Activated T-helper 1 cell treated with Interleukin-2 at 50 U/mL for 16 hours (primary cell): ENCODE measurements at places on chromosomes 2 and 18.

GRCh38 chr2:41892476-41892875 lies 155.3 kb upstream of the PKDCC start:
- no peak for DNase-seq

- DNase-seq: no peak
Observed at GRCh38 chr2:1482253-1482675, 69.0 kb downstream of the TPO start.

GRCh38 chr18:60893355-60894097 lies 439.7 kb upstream of the CDH20 start:
- no peak for DNase-seq

GRCh38 chr2:239566162-239566994 lies 165.6 kb upstream of the HDAC4 start:
- no peak for DNase-seq

GRCh38 chr2:203578759-203579643 lies 43.9 kb upstream of the RAPH1 start:
- DNase-seq: no peak

DNA sequence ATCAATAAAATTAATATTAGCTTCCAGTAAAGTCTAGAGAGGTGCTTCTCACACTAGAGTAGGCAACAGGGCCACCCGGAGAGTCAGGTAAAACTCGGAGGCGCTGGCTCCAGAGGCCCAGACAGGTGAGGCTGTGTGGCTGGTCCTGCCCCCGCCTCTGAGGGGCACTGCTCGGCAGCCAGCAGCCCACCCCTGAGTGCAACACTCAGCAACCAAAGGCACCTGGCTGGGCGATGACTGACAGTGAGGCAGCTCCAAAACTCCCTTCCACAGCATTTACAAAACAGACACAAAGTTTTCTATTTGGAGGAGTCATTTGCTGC lies 138.8 kb upstream of the ID2 start:
- DNase-seq: no peak

DNA sequence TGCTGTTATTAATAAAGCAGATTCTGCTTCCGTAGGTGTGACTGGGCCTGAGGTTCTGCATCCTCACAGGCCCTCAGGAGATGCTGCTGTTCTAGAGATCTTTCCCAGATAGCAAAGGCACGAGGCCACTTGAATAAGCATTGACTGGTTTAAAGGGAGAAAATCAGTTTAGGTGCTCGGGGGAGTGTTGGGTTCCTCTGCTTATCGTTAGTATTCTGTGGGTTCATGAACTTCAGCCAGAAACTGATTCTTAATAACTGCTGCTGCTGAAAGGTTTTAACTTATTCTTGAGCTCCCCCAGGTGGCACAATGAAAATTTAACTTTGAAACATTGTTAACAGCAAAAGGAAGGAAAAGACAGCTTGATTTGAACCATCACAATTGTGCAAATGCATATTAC lies 56.9 kb downstream of the ITGA6 start:
- no peak for DNase-seq

- no peak for DNase-seq
Observed at GRCh38 chr2:138237667-138238384, 263.7 kb upstream of the SPOPL start.

DNA sequence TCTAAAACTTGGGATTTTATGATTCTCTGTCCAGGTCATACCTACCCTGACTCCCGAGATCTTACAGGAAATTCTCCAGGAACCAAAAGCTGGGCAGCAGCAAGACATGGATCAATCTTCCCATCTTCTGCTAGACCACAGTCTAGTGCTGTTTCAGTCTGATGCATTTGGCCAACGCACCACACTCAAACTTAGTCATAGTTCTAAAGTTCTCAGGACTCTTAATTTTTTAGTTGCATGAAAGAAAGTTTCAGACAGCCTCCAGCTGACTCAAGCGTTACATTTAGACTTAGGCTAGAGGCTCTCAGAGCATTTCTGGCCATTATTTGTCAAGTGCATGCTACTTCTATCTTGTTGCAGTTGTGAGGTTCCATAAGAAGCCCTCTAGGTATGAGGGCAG lies 230.1 kb upstream of the CCDC150 start:
- DNase-seq: no peak

DNA sequence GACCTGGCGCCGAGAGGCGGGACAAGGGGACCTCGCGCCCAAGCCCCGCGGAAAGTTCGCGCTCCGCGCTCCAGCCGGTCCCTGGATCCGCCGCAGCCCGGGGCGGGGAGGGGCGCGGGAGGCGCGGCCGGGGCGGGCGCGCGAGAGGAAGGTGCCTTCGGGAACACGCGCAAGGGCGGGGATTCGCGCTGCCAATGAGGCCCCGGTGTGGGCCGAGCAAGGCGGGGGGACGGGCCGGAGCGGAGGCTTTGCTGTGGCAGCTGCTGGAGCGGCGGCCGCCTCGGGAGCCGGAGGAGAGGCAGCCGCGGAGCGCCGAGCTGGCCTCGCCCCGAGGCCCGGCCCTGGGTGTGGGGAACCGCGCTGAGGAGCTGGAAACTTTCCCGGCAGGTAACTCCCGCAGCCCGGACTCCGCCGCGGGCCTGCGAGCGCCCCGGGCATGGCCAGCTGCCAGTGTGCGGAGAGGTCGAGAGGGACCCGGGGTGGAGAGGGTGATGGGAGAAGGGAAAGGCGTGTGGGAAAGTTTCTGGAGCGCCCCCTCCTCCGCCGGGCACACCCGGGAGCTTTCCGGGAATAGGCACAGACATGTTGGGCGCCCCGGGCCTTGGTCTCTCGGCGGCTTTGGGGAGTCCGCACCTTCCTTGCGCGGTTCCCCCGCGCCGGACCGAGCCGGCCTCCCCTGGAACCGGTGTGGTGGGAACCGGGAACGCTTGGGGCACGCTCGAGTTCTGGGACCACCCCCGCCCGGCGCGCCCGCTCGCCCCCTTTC lies at the start of gene TANC1:
TSS of gene TANC1 (plus strand) at position 245 of the 766 bp plus-strand sequence. CDS start 97,271 bp downstream, outside the sequence.
- DNase-seq: no peak

GRCh38 chr2:61018318-61018755 lies 282 bp upstream of the PUS10 start:
- no peak for DNase-seq

- DNase-seq: no peak
Observed at GRCh38 chr2:28311660-28312249, 80.9 kb upstream of the FOSL2 start.

DNA sequence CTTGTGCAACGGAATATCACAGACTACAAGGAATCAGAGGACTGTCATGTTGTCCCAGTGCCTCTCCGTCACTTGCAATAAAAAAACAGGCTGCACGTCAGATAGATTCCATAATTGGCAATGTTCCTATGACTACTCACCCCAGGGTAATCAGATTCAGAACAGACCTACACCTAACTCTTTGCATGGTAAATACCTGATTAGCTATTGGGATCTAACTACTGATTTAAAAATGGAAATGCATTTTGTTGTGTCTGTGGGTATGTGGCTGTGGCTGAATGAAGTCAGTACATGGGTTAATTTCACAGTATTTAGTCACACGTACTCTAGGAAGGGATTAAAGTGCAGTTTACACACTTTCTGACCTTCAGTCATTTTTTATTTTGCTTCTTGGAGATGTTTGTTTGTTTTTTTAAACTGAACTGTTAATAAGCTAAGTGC lies 91.7 kb downstream of the SCN3A start:
- no peak for DNase-seq

DNA sequence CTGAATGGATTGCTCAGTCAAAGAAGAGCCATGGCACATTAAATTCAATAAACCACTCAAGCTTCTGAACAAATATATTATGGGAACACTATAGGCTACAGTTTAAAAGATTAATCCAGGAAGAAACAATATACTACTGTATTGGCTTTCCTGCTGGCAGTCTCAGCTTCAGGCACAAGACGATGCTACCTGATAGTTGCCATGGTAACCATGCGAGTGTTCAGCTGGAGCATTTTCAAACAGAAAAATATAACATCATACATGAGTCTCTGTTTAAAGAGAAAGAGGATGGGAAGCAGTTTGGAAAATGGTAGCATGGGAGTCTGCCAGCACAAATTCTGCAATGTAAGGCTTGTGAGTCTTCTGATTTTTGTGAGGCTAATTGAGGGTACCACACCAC lies 65.9 kb upstream of the CPO start:
- DNase-seq: no peak

- no peak for DNase-seq
Observed at GRCh38 chr2:188720811-188721605, 253.2 kb upstream of the COL3A1 start.

DNA sequence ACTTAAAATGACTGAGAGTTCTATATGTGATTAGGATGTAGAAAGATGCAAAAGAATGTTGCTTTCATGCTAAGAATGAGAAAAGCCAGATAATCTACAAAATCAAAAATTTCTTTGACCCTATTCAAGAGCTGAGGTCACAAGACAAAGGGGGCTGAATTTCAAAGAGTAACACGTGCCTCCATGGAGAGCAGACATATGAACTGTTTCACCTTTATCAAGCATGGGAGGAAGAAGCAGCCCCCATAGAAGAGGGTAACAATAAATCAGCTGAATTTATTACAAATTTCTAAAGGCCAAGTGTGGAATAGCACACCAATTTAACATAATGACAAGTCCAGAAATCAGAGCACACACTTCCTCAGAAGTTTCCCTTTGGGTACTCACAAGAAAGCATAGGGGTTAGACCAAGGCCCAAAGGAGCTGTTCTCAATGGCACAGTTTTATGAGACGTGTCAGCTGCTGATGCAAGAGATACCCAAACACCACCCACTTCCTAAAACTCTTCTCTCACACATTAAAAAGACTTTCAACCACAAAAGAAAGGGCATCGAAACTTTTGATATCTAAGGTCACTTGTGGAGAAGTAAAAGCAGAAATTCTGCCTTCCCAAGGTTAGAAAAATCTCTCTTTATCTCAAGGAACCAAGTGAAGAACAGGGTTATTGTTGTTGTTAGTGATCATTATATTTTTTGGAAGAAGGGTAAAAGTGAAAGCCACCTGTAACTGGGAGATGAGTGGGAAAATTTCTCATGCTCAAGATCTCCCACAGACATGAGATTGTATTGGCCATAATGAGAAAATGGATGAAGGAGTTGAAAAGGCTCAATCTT lies 950.1 kb downstream of the TRIB2 start:
- DNase-seq: no peak

- DNase-seq: no peak
Observed at GRCh38 chr2:76867854-76868253, 654.3 kb downstream of the LRRTM4 start.

DNA sequence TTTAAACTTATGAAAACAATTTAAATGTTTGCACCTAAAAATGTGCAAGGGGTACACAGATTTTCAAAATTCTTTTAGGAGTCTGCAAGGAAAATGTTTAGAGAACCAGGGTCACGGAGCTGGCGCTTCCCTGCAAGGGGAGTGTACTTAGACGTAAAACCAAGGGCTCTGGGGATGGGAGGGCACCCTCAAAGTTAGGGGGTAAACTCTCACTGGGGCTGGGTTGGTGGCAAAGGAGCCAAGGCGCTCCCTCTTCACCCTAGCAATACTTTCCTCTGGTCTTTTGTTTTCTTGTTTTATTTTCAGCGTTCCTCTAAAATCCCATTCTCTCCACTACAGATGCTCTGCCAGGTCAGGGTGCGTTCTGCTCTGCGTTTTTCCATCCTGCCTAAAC lies 20.0 kb downstream of the TMEM247 start:
- DNase-seq: no peak

DNA sequence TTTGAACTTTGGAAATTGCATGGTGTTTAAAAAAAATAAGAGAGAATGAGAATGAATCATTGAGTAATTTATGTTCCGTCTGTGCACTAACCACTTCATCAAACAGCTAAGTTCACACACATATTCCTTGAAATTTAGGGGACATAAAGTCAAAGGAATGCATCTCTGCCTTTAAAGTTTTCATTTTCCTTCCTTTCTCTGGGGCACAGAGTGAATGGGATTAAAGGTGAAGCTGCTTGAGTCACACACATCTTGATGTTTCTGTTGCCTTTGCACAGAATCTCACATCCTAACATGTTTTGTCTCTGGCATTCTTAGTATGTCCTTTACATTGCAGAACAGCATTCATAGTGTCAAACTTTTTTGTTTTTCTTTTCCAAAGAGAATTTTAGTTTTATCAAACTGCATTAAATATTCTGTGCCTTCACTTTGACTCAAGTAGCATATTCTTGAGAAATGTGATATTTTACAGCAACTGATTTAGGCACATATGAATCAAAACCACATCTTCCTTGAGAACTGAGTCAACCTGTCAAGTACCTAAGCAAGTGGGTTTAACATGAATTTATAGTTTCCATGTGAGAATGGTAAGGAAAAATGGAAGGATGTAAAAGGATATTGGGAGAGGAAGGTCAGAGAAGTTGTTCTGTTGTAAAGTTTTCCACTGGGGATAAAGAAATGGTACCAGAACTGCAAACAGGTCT lies 169.1 kb upstream of the THUMPD2 start:
- no peak for DNase-seq

DNA sequence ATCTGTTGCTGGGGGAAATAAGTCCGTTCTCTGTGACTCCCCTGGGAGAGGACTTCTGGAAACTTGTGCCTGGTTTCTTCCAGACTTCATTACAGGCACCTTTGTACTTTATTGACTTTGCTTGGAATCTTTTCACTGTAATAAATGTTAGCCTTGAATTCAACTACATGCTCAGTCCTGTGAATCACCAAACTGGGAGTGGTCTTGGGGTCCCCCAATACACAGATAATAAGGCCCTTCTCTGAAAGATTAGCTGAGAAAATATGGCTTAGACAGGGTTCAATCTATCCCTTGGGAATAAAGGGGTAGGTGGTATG lies 48.7 kb upstream of the KIDINS220 start:
- DNase-seq: no peak

- DNase-seq: no peak
Observed at GRCh38 chr2:135248611-135249010, 196.5 kb downstream of the RAB3GAP1 start.

GRCh38 chr18:44856157-44856556 lies 175.5 kb downstream of the SETBP1 start:
- no peak for DNase-seq

- no peak for DNase-seq
Observed at GRCh38 chr2:238947920-238948710, 100.2 kb downstream of the TWIST2 start.

GRCh38 chr18:23825978-23826405 lies 136.7 kb downstream of the LAMA3 start:
- DNase-seq: no peak

DNA sequence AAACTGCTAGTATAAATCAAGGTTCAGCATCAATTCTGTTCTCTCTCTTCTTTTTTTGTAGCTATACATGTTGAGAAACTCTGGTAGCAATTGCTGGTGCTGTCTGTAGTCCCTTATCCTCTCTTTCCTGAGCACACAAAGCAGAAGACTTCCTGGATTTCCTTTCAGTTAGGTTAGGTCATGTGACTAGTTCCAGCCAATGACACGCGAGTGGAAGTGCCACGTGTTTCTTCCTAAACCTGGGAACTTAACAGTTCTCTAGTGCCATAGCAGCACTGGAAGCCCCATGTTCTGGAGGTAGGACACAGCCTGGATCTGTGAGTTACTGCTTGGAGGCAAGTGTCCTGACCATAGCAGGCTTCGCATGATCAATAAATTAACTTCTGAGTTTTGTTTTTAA lies 125.9 kb downstream of the PLA2R1 start:
- DNase-seq: no peak
